ENCODE measurements at places on chromosomes 2 and 18.

GRCh38 chr2:14081521-14081920, 551.0 kb upstream of the LRATD1 start:
- DNase-seq = no peak

DNA sequence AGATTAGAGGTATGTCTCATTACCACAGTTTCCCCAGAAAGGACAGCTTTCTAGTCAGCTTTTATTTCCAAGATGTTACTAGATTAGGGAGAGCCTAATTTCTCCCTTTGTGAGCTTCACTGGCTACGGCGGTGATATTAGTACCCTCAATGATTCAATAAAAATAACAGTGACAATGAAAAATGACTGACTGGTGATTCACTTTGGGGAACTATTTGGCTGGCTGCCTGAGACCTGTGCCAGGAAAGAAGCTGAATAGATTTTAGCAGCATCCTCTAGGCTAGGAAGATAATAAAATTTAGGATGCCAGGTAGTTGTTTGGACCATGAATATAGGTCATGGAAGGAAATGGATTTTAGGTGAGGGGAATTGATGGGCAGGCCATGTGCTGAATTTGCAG, 178.7 kb downstream of the FMNL2 start:
- DNase-seq = no peak

GRCh38 chr18:20971886-20972267, 139.7 kb downstream of the ROCK1 start:
- DNase-seq = no peak

DNA sequence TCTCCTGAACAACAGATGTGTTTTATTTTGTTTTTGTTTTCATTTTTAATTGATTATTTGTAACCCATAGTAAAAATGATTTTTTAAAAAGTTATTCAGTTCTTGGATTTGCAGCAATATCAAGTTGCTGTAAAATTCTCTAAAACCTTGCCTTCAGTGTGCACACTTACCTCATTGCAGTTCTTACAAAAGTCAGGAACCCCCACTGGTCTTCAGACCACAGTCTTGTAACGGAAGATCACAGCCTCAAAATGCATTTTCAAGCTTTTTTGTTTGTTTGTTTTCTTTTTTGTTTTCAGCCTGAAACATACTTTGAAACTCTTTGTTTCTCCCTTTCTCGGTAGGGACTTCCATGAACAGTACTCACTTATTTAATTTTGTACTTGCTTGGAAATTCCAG, 1012.8 kb upstream of the GYPC start:
- DNase-seq = no peak

DNA sequence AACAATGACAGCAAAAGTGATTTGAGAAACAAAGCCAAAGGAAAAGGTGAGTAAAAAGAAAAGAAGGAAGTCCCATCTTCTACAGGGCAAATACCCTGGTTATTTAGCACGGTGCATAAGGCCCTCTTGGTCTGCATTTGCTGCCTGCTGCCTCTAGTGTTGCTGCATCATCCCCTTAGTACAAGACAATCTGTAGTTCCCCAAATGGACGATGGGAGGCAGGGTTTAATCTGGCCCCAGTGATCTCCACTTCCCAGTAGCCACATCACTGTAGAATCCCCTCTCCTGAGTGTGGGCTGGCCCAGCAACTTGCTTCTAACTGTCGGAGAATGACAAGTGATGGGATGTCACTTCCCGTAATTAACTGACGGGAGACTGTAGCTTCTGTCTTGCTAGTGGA, 85.1 kb downstream of the CTAGE1 start:
- DNase-seq = no peak

GRCh38 chr2:198117406-198118041, 313.1 kb downstream of the PLCL1 start:
- no peak for DNase-seq

DNA sequence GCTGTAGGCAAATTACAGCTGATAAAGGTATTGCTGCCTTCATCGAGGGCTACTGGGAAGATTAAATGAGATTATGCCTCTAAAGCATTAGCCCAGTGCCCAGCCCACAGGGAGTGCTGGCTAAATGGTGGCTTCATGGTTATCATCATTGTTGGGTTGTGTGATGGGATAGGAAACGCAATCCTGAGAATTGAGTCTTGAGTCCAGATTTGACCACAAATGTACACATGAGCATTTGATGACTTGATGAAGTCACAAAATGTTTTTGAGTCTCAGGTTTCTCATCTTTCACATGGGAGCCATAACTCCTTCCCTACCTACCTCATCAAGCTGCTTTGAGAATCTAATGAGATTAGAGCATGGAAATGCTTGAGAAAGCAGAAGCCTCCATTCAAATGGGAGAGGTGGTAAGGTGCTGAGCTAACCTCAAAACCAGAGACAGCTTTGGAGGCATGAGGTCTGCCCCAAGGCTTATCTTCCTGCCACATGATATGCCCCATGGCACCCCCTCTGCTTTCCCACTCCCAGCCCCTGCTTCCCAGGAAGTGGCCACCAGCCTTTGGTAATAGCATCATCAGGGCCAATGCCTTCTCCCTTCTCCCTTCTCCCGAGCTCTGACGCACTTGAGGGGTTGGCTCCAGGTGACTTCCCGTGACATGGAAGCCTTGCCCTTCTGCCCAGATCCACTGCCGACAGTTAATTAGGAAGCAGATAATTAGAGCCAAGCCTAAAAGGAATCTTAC, 149.4 kb upstream of the EPAS1 start:
- no peak for DNase-seq

- no peak for DNase-seq
These were observed 52.3 kb downstream of the CD226 start for GRCh38 chr18:69895066-69896047.

GRCh38 chr2:198499539-198499938, 695.1 kb downstream of the PLCL1 start:
- no peak for DNase-seq

DNA sequence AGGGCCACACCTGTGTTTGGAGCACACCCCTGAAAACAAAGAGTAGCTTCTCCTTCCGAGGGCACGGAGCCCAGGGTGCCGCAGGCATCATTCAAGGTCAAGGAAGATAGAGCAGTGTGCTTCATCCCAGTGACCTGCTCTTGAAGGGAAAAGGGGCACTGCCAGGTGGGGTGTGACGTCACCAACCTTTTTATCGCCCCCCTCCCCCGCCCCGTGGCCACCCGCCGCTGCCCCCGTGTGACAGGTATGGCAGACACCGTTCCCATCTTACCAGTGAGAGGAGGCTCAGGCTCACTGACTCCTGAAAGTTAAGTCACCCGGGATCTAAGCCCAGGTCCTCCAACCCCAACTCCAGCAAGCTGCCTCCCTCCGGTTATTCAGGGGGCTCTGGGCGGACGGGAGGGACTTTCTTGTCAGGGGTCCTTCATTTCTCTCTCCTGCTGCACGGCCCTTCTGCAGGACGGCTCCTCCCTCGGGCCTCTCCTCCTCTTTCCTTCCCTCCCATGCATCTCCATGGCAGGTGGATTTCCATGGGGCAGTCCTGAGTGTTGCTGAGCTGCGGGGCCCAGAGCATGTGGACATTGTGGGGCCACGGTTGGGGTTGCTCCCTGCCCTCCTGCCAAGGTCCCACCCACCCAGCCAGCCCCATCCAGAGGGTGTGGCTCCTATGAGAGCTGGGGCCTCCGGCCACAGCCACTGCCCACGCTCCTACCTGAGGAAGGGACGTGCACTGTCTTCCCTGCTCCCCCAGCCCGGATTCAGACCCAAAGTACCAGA, 114.1 kb upstream of the HDAC4 start:
- no peak for DNase-seq

- DNase-seq = no peak
These were observed 57.0 kb upstream of the SCN1A start for GRCh38 chr2:166184789-166185188.

DNA sequence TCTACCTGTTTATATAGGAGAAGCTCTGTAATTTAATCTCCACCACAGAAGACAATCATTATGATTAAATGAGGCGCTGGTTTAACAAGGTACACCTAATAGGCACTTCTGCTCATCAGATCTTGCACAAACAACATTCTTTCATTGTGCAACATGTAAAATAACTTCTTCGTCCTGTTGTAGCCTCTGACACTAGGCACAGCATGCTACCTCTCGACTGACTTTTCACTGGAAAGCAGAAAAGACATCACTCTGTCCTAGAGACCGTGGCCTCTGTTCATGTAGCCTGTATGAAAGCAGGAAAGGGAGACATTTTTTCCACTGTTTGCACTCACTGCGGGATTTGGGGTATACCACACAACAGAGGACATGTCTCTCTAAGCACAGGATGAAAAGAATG, 316.5 kb downstream of the IRS1 start:
- no peak for DNase-seq

GRCh38 chr2:231200805-231201474, 2.5 kb downstream of the ARMC9 start:
- DNase-seq = no peak

- no peak for DNase-seq
These were observed 21.2 kb downstream of the GORASP2 start for GRCh38 chr2:170950221-170950761.

DNA sequence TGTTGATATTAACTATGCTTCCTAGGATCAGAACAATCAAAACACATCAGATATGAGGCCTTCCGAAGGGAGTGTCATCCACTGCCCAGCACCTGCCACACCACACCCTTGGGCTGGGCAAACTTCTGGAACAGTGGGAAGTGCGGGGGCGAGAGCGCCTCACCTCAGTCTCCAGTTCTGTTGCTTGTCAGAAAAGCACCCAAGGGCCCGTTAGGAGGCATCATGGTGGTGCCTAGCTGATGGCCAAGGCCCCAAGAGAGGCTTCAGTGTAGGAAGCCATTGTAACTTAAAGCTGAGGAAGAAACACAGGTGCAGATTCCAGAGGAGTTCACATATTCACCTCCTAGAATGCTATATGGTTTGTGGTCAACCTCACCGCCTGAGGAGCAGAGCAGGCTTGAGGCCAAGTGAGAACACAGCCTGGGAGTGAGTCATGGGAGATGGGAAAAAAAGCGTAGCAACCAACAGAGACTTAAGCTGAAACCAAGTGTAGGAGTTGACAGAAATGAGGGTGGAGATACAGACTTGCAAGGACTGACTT, 85.1 kb upstream of the ATL2 start:
- peak; percentile 54 for DNase-seq

DNA sequence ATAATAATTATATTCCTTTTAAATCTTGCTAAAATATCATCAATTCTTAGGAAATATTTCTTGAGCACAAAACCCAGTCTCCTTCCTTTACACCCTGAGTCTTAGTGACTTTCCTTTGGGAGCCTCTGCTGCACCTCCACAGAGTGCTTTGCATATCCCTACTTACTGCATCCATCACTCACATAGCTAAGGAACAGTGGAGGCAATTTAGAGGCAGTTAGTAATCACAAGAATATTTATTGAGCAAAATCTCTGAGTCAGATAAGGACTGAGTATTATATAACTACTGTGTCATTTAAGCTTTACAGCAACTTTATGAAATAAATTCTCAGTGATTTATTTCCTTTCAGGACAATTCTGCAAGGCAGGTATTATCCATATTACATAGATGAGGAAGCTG, 327.7 kb downstream of the TMX3 start:
- no peak for DNase-seq

GRCh38 chr2:6492573-6492972, 373.1 kb downstream of the CMPK2 start:
- DNase-seq = no peak

- no peak for DNase-seq
These were observed 35.1 kb upstream of the MSH6 start for GRCh38 chr2:47747878-47748277.

DNA sequence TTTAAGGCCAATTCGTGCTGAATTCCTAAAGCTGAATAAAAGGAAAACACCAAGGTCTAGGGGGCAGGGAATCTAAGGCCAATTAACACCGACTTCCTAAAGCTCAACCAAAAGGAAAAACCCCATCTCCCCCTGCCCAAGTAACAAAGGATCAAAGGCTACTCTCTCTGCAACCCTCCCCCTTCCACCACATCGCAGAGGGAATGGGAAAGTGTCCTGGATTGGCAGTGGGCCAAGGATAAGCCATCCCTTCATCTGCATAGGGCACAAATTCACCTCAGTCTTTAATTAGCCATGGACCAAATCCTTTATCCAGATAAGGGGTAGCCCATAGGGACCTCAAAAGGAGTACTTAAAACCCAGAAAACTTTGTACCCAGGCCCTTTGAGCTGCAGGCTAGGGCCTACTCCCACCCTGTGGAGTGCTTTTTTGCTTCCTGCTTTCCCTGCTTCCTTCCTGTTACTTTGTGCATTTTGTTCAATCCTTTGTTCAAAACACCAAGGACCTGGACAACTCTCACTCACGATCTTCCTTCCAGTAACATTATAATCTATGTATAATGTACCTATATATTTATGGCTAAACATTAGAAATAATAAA, 2119.8 kb upstream of the CELF4 start:
- DNase-seq = no peak

DNA sequence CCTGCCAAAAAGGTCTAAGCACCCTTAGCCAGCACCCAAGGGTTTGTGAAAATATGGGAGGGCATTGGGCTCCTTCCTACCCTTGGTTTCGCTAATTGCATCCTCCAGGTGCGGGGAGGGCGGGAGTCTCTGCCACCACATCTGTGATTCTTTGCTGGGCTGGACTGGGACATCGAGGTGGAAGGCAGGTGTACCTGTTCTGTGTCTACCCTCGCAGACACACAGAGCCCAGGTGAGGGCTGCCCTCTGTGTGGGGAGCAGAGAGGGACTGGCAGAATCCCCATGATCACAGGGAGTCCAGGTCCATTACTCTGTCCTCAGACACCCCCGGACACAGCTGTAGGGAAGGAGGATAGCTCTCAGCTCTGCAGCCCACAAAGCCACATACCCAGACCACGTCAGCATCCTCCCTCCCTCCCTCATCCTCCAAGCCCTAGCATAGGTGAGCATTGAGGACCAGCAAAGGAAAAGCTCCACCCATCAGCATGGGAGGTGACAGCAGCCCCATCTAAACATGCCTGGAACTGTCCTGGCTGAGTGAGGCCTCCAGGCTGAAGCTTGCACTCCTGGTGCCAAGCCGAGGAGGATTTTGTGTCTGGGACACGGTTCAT, 49.8 kb downstream of the PLB1 start:
- no peak for DNase-seq

DNA sequence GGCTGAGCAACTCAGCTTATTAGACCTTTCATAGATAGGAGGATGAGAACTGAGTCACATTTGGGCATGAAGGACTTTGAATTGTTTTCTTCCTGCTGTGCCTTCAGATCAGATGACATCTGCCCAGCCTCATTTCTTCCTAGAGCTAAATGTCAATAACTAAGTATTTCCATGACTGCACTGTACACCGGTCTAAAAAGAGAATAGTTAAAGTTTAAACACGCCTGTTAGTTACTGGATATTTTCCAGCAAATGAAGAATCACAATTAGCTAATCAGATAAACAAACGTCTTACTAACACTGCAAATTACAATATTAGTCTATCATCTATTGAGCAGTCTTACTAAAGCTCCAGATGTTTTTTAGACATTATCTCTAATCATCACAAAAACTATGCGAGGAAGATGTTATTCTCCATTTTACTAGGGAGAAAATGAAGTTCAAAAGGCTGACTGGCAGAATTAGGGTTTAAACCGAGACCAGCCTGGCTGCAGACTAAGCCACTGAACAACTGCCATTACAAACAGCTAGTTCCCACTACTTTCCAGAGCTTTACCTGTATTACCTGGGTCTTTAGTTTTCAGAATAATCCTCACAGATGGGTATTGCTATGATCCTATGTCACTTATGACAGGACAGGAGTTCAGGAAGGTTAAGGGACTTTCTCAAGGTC, 69.4 kb upstream of the ZNF397 start:
- no peak for DNase-seq
